ENCODE measurements at places on chromosomes 3 and 15.

DNA sequence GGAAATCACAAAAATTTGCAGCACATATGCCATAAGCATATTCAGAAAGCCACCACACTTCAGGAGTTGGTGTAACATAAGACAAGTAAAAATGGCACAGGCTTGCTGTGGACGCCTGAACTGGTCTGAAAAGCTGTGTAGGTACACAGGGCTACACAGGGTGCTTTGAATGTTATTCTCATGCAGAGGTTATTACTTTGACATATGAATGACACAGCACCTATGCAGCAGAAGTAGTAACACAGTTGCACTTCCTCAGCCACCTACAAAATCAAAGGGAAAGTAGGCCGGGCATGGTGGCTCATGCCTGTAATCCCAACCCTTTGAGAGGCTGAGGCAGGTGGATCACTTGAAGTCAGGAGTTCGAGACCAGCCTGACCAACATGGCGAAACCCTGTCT lies 54.5 kb downstream of the OSBPL10 start:
- H3K27me3 ChIP-seq = peaks cover 34% of the 10 kb centered on the region
- no peaks in the 10 kb centered on the region for H3K36me3 ChIP-seq
- H3K4me3 ChIP-seq = no peak overlapping the region
- H3K4me1 ChIP-seq = no peaks in the 10 kb centered on the region
- DNase-seq = no peak

DNA sequence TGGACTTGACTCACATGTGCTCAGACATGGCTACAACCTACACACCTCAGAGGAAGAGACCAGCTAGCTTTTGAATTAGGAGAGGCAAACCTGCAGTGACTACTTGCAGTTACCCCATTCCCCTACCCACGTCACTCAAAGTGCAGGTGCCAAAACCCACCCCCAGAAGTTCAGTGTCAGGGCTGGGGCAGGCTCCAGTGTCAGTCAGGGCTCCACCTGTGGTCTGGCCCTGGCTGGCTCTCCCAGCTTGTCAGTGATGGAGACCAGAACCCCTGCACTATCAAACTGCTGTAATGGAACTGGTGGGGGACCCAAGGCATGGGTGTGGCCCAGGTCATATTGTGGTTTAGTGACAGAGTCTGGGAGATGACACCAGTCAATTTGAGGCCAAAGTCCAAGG lies 32.6 kb upstream of the SLC41A3 start:
- H3K4me1 ChIP-seq = no peaks in the 10 kb centered on the region
- H3K27me3 ChIP-seq = peaks cover 20% of the 10 kb centered on the region
- DNase-seq = no peak
- H3K36me3 ChIP-seq = peaks cover 2% of the 10 kb centered on the region
- no peak overlapping the region for H3K4me3 ChIP-seq

GRCh38 chr3:129708328-129708861 lies 101.9 kb upstream of the PLXND1 start:
- peaks cover 2% of the 10 kb centered on the region for H3K4me1 ChIP-seq
- no peak overlapping the region for H3K27ac ChIP-seq
- no peak overlapping the region for H3K4me3 ChIP-seq
- H3K36me3 ChIP-seq = no peaks in the 10 kb centered on the region
- no peak for DNase-seq

DNA sequence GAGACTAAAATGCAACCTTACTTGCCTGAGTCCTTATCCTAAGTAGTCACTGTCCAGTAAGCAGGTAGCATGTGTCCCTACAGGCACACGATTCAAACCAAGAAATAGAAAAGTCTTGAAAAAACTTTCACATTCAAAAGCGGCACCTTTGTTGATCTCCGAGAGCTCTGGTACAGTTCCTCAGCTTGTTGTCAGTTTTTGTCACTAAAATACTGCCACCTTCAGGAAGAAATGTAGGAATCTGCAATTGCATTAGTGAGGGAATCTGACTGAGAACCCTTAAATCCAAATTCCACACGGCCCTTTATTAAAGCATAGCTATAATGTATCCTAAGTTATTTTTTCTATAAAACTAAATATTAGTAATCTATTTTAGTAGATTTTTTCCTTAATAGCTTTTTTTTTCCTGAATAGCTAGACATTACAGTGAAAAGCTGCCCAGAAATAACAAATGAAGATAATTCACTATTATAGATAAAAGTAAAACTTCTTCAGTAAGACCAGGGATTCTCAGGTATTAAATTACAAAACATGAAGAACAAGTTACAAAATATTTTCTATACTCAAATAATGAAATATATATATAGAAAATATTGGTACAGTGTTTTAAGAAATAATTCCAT lies 44.0 kb downstream of the CCDC54 start:
- peaks cover 33% of the 10 kb centered on the region for H3K27me3 ChIP-seq
- H3K4me1 ChIP-seq = peaks cover 3% of the 10 kb centered on the region
- H3K4me3 ChIP-seq = peak overlapping the region; percentile 43
- H3K27ac ChIP-seq = no peak overlapping the region

DNA sequence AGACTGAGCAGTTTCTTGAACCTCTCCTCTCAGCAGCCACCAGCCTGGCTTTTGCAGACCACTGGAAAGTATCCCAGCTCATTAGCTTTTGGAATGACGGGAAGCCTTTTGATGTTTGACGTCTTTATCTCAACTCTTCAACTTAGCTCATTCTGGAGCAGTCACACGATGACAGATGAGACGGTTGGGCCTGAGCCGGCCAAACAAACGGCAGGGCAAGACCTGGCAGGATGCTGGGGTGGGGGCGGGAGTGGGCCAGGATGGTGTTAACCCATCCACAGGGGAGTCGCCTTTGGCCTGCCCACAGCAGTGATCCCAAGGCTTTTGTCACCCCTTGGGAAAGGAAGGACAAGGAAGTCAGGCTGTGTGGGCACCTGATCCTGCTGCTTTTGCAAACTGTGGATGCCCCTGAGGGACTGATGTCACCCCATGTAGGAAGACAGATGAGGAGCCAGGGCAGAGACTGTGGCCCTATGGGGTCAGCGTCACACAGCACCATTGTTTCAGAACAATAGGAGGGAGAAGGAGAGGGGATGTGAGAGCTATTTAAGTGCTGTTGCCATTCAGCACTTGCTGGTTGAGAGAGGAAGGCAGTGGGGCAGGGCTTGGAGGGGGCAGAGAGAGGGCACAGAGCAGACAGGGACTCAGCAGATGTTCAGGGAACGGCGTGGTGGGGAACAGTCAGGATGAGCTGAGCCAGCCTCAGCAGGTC lies 121.9 kb upstream of the CTDSPL start:
- no peaks in the 10 kb centered on the region for H3K4me1 ChIP-seq
- no peak for DNase-seq
- no peak overlapping the region for H3K4me3 ChIP-seq
- H3K27me3 ChIP-seq = peaks cover 30% of the 10 kb centered on the region

DNA sequence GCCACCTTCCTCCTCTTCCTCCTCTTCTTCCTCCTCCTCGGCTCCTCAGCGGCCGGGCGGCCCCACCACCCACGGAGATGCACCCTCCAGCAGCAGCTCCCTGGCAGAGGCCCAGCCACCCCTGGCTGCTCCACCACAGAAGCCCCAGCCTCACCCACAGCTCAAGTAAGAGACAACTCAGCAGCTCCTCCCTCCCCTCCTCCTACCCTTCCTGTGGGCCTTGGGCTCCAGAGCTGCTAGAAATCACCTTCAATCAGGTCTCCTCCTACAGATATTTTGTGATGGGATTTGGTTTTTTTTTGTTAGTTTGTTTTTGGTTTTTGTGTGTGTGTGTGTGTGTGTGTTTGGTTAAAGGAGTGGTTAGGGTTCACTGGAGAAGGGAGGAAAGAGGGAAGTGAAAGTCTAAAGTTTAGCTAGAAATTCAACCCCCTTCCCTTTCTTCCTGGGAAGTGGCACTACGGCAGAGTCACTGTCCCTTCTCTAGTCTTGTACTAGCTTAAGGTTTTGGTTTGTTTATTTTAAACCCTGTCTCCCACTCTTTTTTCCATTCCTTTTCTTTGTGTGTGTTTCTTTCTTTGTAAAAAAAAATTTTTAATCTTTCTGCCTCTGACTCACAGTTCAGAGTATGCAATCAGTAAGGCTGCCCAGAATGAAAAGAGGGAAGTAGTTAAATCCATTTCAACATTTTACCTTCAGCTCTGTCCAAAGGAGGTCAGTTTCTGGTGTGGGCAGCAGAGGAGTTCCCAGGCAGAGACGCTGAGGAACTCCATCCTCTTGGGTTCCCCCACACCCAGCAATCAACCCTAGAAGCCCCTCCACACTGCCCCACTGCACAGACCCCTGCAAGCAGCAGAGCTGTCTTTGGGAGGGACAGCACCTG lies 29.0 kb upstream of the TIMP4 start:
- H3K4me1 ChIP-seq = peaks cover 4% of the 10 kb centered on the region
- H3K36me3 ChIP-seq = peaks cover 4% of the 10 kb centered on the region
- peaks cover 10% of the 10 kb centered on the region for H3K27me3 ChIP-seq
- H3K4me3 ChIP-seq = no peak overlapping the region
- DNase-seq = no peak
- H3K27ac ChIP-seq = no peak overlapping the region

- no peak for DNase-seq
- H3K27me3 ChIP-seq = peaks cover 21% of the 10 kb centered on the region
Observed at GRCh38 chr3:30181178-30181465, 425.3 kb upstream of the TGFBR2 start.

DNA sequence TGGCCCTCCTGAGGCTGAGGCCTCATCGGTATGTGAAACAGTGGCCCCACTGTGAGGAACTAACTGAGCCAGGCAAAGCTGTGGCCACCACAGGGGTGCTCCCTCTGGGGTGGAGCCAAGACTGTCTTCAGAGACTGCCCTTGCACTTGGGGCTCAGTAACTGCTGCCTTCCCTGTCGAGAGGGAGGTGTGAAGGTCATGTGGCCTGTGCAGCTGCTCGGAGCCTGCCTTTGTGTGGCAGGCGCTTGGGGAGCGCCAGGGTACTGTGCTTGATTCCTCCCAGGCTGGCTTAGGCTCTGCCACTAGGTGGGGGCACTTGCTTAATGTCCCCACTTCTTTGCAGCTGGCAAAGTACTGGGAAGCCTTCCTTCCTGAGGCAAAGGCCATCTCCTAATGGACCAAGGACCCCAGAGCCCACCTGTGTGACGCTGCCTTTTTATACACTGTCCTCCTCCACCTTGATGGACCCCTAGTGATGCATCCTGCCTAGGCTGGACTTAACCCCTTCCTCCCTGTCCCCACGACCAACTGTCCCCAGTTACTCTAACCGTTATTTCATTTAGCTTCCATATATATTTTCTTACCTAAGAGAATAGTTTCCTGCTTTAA lies 14.2 kb upstream of the SNX22 start:
- H3K4me1 ChIP-seq = no peaks in the 10 kb centered on the region
- H3K4me3 ChIP-seq = no peak overlapping the region
- no peak for DNase-seq
- peaks cover 49% of the 10 kb centered on the region for H3K36me3 ChIP-seq

DNA sequence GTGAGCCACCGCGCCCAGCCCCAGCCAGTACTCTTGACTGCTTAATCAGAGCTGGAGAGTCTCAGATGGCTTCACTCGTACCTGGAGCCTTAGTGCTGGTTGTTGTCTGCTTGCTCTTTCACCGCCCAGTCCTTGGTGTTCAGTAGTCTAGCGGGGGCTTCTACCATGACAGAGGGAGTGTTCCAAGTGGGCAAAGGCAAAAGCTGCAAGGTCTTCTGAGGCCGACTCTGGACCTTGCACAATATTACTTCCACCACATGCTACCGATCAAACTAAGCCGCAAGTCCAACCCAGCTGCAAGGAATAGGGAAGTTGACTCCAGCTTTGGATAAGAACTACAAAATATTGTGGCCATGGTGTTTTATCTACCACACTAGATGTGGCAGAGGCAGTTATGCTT lies 6.6 kb downstream of the PARL start:
- H3K36me3 ChIP-seq = peaks cover 36% of the 10 kb centered on the region
- peaks cover 19% of the 10 kb centered on the region for H3K4me1 ChIP-seq
- H3K27ac ChIP-seq = no peak overlapping the region
- H3K4me3 ChIP-seq = no peak overlapping the region
- DNase-seq = no peak

DNA sequence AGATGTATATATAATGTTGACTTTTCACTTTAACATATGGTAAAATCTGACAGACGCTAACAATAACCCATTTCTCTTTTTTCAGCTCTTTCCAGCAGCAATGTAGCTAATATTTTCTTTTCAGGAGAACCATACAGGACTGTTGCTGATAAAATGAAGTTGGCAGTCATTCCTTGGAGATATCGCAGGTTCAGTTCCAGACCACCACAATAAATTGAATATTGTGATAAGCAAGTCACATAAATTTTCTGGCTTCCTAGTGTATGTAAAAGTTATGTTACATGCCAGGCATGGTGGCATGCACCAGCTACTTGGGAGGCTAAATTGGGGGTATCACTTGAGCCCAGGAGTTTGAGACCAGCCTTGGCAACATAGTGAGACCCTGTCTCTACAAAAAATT lies 31.9 kb upstream of the TM4SF1 start:
- DNase-seq = no peak
- peaks cover 10% of the 10 kb centered on the region for H3K27me3 ChIP-seq
- no peak overlapping the region for H3K27ac ChIP-seq
- H3K36me3 ChIP-seq = no peaks in the 10 kb centered on the region
- no peaks in the 10 kb centered on the region for H3K4me1 ChIP-seq

DNA sequence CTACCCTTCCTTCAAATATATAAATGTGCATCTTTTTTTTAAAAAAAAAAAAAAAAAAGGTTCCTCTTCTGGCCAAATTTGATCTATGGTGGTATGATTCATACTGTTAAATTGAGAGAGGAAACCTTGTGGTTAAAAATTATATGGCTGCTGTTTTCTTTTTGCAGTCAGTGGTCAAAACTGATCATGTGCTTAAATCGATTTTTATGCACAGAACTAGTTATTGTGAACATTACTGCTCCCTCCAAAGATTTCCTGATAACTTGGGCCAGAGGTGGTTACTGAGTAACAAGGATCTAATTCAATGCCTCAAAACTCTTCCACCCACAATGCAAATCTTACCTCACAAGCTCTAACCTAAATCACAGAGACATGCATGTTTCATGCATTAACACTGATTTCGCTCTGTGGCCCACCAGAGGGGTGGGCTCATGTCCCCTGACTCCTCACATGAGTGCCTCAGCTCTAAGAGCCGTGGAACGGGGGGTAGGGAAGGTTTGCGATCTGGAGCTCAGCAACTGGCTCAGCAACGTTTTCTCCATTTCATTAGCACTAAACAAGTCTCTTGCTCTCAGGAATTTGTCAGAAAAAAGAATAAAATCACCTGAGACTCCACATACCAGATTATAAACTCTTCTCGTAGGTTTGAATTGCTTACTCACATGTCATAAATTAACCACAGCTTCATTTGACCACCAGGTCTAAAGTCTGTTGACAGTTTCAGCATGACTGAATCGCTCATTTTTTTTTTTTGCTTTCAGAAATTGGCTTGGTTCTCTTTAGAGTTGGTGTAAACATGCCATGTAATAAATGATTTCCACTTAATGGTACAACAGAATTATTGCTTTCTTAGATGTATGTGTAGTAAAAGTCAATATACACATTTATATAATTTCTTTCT lies 280.4 kb downstream of the CD47 start:
- DNase-seq = no peak
- H3K27ac ChIP-seq = peak overlapping the region; percentile 67
- no peak overlapping the region for H3K4me3 ChIP-seq
- peaks cover 40% of the 10 kb centered on the region for H3K36me3 ChIP-seq

Measured in effector memory CD8-positive, alpha-beta T cell (primary cell).